ENCODE measurements at places on chromosomes 16 and 17.

DNA sequence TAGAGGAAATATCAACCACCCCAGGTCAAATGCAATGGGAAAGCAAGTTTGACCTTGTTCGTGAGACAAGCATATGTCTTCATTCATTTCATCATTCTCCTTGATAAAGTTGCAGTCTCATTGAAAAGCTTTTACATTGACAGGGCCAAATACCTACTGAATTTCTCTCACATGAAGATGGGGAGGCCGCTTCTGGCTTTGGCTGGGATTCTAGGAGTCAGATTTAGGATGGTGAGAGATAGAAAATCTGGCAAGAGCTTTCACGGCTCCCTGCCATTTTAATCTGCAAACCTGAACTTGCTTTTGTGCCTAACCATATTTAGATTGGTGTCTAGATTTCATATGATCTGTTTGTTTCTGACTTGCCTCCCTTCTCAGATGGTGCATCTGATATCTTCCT is 88.0 kb downstream of the TMEM100 start:
- no peak for DNase-seq

DNA sequence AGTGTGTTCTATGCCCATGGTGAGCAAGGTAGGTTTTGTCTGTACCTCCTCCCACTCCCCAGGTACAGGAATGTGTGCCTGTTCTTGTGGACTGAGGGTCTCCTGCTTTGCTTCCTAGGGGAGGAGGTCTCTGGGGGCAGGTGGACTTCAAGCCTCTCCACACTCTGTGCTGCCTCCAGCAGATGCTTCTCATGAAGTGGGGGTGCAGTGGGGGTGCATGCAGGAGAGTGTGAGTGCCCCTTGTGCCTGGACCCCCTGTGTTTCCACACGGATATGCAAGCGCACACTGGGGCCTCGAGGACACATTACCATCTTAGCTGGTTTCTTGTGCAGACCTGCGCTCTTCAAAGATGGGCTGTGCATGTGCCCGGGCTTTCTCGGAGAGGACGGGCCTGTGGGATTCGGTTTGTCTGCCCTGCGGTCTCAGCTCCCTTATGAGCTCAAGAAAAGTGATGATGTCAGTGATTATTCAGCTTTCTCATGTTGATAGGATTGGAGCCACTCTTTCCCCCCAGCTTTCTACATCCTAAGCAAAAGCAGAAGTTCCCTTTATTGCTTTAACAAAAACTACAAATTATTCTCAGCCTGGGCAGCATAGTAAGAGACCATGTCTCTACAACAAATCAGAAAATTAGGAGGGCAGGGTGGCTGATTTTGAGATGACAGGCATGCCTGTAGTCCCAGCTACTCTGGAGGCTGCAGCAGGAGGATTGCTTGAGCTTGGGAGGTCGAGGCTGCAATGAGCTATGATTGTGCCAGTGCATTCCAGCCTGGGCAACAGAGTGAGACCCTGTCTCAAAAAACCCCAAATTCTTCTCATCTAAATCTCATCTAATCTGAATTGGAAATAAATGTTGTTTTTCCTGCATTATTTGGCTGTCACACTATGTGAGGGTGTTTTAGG is 86.8 kb downstream of the RPTOR start:
- DNase-seq = no peak

DNA sequence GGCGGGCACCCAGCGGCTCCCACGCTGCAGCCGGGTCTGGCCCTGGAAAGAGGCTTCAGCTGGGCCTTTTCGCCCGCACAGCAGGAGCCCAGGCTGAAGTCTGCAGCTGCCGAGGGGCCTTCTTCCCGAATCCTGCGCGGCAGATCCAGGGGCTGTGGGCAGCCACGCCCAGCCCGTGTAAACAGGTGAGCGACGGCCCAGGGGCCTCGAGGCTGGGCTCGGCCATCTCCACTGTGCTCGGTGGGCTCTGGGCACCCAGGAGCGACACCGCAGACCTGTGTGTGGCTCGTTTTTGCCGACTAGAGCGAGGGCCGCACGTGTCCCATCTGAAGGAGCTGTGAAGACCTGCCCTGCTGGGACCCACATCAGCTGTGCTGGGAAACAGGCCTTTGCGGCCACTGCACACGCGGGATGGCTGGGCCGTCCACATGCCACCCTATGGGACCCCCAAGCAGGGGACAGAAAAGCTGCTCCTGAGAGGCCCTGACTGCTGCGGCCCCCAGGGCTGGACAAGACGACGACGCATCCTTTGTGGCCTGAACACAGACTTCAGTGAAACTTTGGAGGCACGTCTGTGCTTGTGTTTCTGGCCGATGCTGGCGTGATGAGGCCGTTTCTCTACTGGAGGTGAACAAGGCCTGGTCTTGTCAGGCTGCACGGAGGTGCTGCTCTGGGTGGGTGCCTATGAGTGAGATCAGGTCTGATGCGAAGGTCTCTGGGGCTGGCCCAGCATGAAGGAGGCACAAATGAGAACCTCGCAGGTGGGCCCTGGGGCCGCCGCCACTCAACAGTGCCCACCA is 5.2 kb upstream of the APRT start:
- no peak for DNase-seq

DNA sequence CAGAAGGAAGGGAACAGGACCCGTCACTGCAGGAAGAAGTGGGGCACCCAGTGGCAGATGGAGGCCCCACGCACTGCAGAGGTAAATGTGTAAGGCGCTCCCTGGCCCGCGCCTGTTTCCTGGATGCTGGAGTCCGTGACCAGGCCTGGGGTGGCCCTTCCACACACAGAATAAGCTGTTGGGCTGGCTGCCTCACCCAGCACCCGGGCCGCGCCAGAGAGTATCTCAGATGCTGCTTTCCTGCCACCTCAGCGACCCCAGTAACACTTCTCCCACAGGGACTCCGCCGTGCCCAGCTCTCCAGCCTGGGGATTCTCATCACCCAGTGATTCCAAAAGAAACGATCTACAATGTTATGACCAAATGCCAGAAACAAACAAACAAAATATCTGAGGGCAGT is 1993.1 kb downstream of the TP53TG3F start:
- no peak for DNase-seq

- no peak for DNase-seq
These were observed 16.9 kb downstream of the CLEC16A start for GRCh38 chr16:10961231-10961630.

GRCh38 chr17:77356690-77357201 is 216.0 kb downstream of the SEC14L1 start:
- no peak for DNase-seq

Data from AG09309 (cell line).